Thymus (tissue), 14 donors: ENCODE measurements at places on chromosomes 3 and 15.

- H3K36me3 ChIP-seq: peaks cover 2% of the 10 kb centered on the region
- DNase-seq: no peak
- H3K4me3 ChIP-seq: no peak overlapping the region
- H3K27me3 ChIP-seq: no peaks in the 10 kb centered on the region
- peaks cover 14% of the 10 kb centered on the region for H3K4me1 ChIP-seq
- no peak overlapping the region for H3K27ac ChIP-seq
Measured at GRCh38 chr3:59878038-59878427, 828.2 kb upstream of the CFAP20DC start.

- no peak overlapping the region for H3K4me3 ChIP-seq
- no peaks in the 10 kb centered on the region for H3K27me3 ChIP-seq
- DNase-seq: no peak
- H3K27ac ChIP-seq: no peak overlapping the region
Measured at GRCh38 chr15:52329987-52330386, 34.4 kb upstream of the MYO5C start.

GRCh38 chr3:189771842-189772450 is 140.8 kb downstream of the TP63 start:
- no peaks in the 10 kb centered on the region for H3K36me3 ChIP-seq
- DNase-seq: no peak
- H3K27ac ChIP-seq: no peak overlapping the region
- H3K27me3 ChIP-seq: no peaks in the 10 kb centered on the region

DNA sequence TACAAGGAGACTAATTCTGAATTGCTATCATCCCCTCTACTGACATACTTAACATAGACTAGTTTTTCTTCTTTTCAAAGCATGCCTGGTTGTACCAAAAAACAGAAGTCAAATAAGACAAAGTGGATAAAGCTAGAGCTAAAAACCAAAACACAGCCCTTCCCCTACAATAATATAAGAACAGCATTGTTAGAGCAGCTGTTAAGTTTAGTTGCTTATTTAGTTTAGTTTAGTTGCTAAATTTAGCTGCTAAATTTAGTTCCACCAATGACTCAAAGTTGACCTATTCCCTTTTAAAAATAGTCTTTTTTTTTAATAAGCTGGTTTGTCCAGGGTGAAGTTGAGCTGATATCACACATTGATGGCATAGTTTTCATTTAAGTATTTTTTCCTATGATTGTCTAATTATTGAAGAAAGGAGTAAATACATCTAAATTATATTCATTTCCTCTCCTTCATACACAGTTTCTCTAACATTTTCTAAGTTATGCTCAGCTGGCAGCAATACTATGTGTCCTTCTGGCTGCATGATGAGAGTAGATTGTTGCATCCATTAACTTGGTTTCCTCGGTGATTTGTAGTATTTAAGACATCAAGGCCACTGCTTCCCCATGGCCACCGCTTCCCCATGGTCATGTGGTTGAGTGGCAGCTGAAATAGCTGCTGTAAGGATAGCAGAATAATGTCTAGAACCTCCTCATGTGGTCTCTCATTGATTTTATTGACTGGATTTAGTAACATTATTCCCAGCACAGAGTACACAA is 718.6 kb upstream of the NECTIN3 start:
- no peaks in the 10 kb centered on the region for H3K36me3 ChIP-seq
- DNase-seq: no peak
- no peak overlapping the region for H3K4me3 ChIP-seq
- H3K27ac ChIP-seq: no peak overlapping the region
- no peaks in the 10 kb centered on the region for H3K27me3 ChIP-seq

DNA sequence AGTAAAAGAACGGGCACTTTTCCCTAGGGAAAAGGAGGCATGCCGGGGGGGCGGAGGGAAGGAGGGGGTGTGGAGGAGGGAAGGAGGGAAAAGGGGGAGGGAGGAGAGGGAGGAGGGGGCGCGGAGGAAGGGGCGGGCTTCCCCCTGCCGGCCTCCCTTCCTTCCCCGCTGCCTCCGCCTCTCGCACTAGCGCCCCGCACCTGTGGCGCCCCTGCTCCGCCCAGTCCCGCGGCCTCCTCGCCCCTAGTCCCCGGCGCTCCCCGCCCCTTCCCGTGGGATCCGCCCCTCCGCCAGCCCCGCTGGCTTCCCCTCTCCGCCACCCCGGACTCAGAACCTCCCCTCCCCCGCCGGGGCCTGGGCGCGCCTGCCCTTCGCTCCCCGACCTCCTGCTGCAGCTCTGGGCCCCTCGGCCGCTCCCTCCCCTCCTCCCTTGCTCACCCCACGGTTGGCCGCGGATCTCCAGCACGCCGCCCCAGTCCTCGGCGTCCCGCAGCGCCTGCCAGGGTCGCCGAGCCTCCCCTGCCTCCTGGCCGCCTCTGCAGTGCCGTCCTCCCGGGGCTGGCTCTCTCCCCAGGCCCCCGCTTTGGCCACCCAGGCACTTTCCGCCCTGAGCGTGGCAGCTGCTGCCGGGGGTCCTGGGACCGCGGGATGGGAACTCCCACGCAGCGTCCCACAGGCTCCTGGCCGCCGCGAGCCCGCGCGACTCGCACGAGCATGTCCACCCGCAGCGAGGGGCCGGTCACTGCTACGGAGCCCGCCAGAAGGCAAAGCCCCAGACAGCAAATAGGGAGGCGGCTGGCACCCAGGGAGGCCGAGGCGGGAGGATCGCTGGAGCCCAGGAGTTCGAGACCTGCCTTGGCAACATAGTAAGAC is 147.4 kb downstream of the TJP1 start:
- H3K4me3 ChIP-seq: no peak overlapping the region
- H3K27ac ChIP-seq: no peak overlapping the region
- peaks cover 34% of the 10 kb centered on the region for H3K27me3 ChIP-seq
- no peaks in the 10 kb centered on the region for H3K4me1 ChIP-seq
- no peak for DNase-seq
- H3K36me3 ChIP-seq: no peaks in the 10 kb centered on the region

DNA sequence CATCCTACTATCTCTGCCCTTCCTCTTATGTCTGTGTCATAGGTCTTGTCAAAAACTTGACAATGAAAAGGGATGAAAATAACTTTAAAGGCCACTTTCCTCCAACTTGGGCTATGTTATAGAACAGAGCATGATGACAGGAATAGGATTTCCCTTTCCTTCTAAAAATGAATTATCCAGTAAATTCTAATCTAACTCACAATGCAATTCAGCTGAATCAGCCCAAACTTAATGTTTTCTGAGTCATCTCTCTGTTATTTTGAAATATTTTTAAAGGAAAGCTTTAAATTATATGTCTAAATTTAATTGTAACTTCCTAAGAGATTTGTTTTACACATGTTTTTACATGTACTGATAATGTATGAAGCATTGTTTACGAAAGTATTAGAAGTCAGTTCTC is 258.5 kb downstream of the BBX start:
- peaks cover 19% of the 10 kb centered on the region for H3K36me3 ChIP-seq
- no peak overlapping the region for H3K27ac ChIP-seq
- H3K4me3 ChIP-seq: no peak overlapping the region
- no peaks in the 10 kb centered on the region for H3K27me3 ChIP-seq

GRCh38 chr3:72270072-72270681 is 485.2 kb upstream of the PROK2 start:
- DNase-seq: no peak
- no peaks in the 10 kb centered on the region for H3K27me3 ChIP-seq
- H3K4me1 ChIP-seq: peaks cover 56% of the 10 kb centered on the region

- H3K27ac ChIP-seq: no peak overlapping the region
- H3K36me3 ChIP-seq: no peaks in the 10 kb centered on the region
- H3K27me3 ChIP-seq: no peaks in the 10 kb centered on the region
- no peak overlapping the region for H3K4me3 ChIP-seq
- peaks cover 2% of the 10 kb centered on the region for H3K4me1 ChIP-seq
Measured at GRCh38 chr15:62104401-62104800, 37.6 kb downstream of the C2CD4A start.

DNA sequence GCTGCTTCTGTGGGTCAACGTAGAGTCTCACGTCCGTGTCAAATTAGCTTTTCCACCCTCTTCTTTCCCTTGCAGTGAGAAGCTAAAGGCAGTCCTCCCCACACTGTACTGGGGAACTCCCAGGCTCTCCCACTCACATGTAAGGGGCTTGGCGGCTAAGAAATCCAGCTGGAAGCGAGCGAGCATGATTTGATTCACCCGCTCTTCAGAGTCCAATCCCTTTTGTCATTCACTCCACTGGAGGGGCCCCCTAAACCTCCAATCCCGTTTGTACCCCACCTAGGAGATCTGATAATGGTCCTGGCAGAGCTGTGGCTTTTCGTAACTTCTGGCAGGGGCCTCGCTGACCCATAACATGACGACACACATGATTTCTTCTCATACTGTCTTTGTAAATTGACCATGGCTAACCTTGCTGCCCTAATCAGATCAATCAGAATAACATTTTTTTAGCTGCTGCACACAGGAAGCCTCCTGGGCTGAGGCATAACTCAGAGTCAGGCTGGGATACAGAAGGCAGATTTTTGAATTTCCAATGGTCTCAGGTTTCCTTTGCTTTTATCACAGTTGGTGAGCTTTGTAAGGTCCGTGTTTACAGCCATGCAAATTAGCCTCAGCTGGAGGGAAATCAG is 235.2 kb downstream of the GREM1 start:
- H3K4me3 ChIP-seq: no peak overlapping the region
- peaks cover 2% of the 10 kb centered on the region for H3K4me1 ChIP-seq
- no peaks in the 10 kb centered on the region for H3K36me3 ChIP-seq
- H3K27ac ChIP-seq: no peak overlapping the region

DNA sequence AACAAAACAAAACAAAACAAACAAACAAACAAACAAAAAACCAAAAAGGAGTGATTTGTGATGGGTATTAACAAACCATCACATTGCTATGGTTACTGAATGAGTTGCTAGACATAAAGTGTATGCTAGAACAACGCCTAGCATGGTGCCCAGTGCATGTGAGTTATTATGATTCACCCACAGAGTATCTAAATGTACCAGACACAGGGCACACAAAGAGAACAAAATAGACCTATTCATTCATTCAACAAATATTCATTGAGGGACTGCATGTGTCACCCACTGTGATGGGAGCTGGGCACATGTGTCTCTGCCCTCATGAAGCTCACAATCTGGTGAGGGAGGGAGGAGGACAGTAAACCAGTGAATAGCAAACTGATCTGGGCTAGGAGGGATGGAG is 11.6 kb upstream of the ACAN start:
- peaks cover 19% of the 10 kb centered on the region for H3K27me3 ChIP-seq
- H3K36me3 ChIP-seq: no peaks in the 10 kb centered on the region
- no peak overlapping the region for H3K27ac ChIP-seq
- no peak overlapping the region for H3K4me3 ChIP-seq

DNA sequence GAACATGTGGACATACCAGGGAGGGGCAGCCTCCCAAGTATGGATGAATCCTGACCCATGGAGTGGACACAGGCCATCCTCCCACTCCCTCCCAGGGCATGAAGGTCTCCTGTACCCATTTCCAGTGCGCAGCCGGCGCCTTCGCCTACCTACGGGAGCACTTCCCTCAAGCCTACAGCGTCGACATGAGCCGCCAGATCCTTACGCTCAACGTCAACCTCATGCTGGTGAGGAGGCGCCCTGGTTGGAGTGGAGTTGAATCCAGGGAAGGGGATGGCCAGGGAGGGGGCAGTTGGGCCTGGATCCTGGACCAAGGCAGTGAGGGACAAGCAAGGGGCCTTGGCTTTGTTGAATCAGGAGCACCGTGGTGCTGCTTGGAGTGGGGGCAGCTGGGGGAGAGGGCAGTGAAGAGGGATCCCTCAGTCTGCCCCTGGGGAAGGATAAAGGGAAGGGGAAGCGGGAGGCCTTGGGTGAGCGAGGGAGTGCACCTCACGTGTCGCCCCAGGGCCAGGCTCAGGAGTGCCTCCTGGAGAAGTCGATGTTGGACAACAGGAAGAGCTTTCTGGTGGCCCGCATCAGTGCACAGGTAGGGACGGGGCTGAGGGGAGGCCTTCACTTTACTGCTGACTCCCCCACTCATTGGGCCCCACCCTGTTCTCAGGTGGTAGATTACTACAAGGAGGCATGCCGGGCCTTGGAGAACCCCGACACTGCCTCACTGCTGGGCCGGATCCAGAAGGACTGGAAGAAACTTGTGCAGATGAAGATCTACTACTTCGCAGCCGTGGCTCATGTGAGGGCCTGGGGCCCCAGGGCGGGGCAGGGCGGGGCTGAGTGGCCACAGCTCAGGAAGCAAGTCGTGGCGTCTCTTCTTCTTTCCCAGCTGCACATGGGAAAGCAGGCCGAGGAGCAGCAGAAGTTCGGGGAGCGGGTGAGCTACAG is 25.3 kb downstream of the PTPN23 start:
- DNase-seq: no peak
- no peak overlapping the region for H3K4me3 ChIP-seq
- no peak overlapping the region for H3K27ac ChIP-seq
- peaks cover 58% of the 10 kb centered on the region for H3K36me3 ChIP-seq
- H3K27me3 ChIP-seq: no peaks in the 10 kb centered on the region

GRCh38 chr3:177263615-177264368 is 66.5 kb upstream of the TBL1XR1 start:
- H3K27me3 ChIP-seq: no peaks in the 10 kb centered on the region
- no peak for DNase-seq
- no peaks in the 10 kb centered on the region for H3K36me3 ChIP-seq
- H3K4me1 ChIP-seq: no peaks in the 10 kb centered on the region
- H3K4me3 ChIP-seq: no peak overlapping the region

DNA sequence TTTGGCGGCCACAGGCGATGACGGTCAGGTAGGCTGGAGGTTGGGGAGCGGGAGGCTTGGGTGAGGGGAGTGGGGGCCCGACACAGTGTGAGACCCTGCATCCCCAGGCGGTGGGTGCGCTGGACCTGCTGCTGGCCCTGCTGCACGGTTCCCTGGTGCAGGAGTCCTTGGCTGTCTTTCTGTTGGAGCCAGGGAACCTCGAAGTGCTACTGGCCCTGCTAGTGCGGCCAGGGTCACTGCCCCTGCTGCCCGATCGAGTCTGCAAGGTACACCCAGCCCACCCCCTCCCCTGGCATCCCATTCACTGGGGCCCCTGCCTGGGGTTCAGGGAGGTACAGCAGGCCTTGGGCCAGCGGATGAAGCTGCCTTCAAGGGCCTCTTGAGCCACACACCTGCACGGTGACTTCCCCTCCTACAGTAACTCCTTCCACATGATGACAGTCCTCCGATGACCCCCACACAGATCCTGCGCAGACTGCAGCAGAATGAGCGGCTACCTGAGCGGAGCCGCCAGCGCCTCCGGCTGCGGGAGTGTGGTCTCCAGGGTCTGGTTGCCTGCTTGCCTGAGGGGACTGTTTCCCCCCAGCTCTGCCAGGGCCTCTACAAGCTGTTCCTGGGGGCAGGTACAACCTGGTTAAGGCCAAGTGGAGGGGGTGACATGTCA is 19.5 kb downstream of the NBEAL2 start:
- H3K36me3 ChIP-seq: peaks cover 85% of the 10 kb centered on the region
- H3K4me3 ChIP-seq: no peak overlapping the region
- H3K4me1 ChIP-seq: no peaks in the 10 kb centered on the region
- DNase-seq: no peak
- H3K27ac ChIP-seq: no peak overlapping the region

- no peak for DNase-seq
- no peaks in the 10 kb centered on the region for H3K36me3 ChIP-seq
- no peaks in the 10 kb centered on the region for H3K4me1 ChIP-seq
- no peaks in the 10 kb centered on the region for H3K27me3 ChIP-seq
- H3K27ac ChIP-seq: no peak overlapping the region
- H3K4me3 ChIP-seq: no peak overlapping the region
Measured at GRCh38 chr15:67997996-67998395, 56.1 kb upstream of the PIAS1 start.
